Spleen (tissue), 13 donors: ENCODE measurements at places on chromosomes 13 and 19. TPM values are rescaled to one million over a fixed set of nuclear protein-coding genes. Genes with fewer than 3 reads are reported as not detected.

PPP1R13L gene
- total RNA-seq = 17.6 TPM

CCL25 gene
- total RNA-seq = 0.77 TPM

MRPS12 gene
- total RNA-seq = 29.4 TPM

KLK2 gene
- not detected for total RNA-seq

ACER1 gene
- total RNA-seq = 0.66 TPM

ZNF699 gene
- 10.5 TPM for total RNA-seq

TMEM145 gene
- total RNA-seq = 0.73 TPM

ERICH6B gene
- total RNA-seq = not detected

CPT1C gene
- 6.8 TPM for total RNA-seq

NLRP4 gene
- total RNA-seq = 0.46 TPM

DUS3L gene
- 45.7 TPM for total RNA-seq

RASGRP4 gene
- 21.0 TPM for total RNA-seq

CSNK1G2 gene
- total RNA-seq = 115 TPM

ZNF544 gene
- total RNA-seq = 31.4 TPM

ATP8B3 gene
- total RNA-seq = 5.6 TPM

AP2S1 gene
- 58.0 TPM for total RNA-seq

ZNF571 gene
- total RNA-seq = 7.4 TPM
